ENCODE measurements at places on chromosomes 1 and 21.
A peak's percentile ranks its signal among the peaks of the same experiment; 100 is the strongest.

GRCh38 chr1:47926461-47926999 is 70.7 kb downstream of the TRABD2B start:
- no peak for DNase-seq

GRCh38 chr1:62131093-62131725 is 63.4 kb upstream of the L1TD1 start:
- DNase-seq = peak; percentile 51

DNA sequence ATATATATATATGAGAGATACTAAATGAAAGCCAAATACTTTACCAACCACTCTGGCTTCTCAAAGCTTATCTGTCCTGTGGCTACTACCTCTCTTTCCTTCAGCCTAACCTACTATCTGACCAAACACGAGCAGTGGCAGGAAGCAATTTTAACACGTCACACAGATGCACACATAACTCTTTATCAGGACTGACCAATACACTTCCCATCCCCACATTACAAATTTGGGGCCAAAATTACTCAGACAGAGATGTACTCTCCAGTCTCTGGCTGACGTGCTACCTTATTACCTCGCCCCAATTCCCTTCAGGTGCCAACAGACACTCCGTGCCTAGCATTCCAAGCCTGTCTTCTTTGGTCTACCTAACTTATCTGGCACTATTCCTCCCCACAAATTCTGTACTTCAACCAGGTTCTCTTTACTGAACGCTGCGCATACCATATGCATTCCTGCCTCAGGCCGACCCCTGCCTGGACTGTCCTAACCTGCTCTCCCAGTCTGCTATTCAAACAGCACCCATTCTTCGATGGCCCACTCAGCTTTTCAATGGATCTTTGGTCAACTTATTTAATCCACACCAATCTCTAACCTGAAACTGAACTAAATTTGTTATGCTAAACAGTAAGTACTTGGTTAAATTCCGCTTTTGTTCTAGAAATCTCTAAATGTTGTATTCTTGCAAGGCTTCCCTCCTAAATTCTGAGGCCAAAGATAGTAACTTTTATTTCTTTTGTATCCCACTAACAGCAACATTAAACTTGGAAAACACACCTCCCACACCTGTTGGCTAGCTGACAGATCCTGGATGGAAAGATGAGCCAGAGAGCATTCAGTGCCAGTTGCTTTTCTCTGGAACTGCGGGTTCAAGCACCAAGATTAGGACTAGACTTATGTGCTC is 27.9 kb downstream of the RERE start:
- DNase-seq = no peak

GRCh38 chr1:244836584-244836983 is 1.1 kb downstream of the COX20 start:
- DNase-seq = no peak

- peak; percentile 87 for DNase-seq
Observed at GRCh38 chr1:60972841-60973364, 109.5 kb upstream of the NFIA start.

DNA sequence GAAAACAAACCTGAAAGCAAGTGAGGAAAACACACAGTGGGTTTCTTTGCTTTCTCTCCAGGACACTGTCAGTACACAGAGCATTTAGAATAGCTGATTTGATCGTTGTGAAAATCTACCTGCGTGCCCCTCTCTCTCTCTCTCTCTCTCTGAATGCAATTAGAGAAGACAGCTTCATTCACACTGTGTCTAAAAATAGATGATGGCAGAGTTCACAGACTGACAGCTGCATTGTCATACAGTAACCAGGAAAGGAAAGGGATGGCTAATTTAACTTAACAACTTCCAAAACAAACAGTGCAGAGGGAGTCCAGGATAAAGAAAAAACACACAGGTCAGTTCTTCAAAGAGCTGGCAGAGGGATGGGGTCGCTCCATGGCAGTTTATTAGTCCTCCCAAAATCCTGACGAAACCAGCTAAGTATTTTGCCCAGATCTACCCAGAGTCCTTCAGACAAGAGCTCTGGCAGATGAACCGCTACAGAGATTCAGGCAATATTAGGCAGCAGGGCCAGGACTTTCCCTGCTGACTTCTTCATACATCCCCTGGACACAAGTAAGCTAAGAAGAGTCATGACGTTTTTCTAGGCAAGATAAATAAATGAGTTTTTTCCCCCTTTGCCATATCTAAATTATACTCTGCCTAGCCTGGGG is 58.9 kb downstream of the WLS start:
- peak; percentile 13 for DNase-seq

GRCh38 chr1:25067518-25068251 is 137.6 kb upstream of the RUNX3 start:
- no peak for DNase-seq

DNA sequence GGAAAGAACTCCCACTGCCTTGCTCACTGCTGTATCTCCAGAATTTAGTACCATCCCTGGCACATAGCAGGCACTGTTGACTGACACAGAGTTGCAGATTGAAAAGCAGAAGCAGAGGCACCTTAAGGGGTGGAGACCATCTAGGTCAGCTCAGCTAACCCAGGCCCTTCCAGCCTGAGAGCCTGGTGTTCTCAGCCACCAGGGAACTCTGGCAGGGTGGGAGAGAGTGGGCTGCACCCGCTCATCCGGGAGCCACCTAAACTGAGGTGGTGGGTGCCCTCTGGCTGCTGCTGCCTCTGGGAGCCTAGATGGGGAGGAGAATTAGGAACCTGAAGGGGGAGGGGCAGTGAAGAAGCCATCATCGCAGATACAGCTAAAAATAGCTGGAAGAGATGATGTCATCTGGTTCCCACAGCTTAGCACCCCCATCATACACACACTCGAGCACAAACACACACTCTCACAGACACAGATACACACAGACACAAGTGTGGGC is 1.5 kb upstream of the TSPAN1 start:
- DNase-seq = no peak

GRCh38 chr21:27590271-27590670 is 623.4 kb upstream of the ADAMTS5 start:
- DNase-seq = no peak

DNA sequence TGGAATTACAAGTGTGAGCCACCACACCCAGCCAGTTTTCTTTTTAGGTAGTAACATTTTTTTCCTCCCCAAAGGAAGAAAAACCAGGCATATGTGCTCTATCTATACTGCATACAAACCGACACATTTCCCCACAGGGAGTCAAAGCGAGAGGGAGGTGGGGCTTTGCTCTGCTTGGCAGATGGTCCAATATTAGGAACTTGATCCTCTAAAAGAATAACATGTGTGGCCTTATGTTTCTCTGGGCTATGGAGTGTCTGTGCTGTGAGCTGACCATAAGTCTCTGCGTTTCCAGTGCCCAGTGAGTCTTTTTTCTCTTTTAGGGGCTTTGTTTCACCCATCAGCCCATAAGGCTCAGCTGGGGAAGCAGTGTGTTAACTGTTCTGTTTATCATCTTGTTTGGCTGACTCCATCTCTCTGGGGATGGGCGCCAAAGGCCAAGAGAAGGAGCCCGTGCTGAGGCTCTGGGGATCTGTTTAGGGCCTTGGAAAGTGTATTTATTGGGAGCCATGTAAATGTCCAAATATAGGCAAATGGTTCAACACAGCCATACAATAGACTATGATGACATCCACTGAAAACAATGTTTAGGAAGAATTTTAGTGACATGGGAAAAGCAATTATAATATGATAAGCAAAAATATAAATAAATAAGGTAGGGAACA is 20.2 kb downstream of the LMOD1 start:
- DNase-seq = no peak

DNA sequence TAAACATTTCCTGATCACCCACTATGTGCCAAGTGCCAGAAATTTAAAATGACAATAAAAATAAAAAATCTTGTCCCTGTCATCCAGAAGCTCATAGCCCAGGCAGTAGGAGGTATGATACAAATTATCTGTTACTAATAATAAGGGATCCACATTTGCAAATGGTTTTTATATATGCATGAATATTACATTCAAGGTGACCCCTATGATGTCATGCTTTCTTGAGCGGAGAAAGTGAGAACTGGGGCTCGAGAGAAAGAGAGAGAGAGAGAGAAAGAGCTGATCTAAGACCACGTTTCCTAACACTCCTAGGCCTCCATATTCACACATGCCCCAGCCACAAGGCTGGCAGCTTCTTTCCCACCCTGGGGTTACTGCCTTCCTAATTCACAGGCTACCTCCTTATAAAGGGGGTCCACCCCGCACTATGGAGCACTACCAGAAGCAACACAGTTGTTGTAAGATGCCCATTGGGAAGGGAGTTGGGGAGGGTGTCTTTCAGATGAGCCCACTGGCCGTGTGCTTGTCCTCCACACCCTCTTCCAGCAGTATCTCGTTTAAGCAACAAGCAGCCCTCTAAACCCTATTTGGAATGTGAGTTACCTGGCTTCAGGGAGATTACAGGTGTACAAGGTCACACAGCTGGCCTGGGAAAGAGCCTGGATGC is 28.8 kb upstream of the LRRN2 start:
- DNase-seq = no peak

DNA sequence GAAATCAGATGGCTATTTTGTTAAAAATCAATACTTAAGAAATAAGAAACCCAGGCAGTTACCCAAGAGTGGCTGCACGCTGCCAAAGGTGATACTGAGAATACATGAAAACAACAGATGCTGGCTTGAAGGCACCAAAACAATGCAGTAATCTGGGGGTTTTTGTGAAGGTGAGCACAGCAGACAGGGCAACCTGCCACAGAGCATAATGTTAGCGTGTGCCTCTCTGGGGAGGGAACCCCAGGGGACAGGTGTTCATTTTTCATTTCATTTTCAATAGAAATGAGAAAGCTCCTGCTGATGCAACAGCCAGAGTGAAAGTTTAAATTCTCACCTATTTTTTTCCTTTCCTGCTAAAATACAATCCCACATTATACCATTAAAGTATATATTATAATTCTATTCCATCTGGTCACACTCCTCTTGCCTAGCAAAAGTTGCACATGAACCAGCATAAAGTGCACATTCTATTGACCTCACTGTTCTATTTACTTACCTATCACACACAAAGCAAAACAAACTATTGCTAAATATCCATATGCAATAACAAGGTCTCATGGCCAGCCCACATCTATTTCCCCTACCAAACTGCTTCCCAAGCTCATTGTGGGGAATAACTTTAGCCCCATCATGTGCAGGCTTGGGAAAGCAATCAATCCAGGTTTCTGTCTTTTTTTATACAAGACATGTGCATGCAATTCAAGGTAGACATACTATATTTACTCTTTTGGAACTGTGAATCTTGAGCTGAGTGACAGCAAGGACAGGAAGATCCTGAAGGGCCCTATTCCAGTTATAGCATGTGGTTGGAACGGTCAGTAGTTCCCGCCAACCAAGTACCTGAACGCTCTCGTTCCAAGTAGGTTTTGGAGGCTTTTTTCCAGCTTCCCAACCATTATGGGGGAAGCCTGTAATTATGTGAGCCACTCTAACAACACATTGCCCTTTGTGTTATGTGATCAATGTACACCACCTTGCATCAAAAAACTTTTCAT is 173.6 kb downstream of the RERE start:
- DNase-seq = no peak

GRCh38 chr1:228272331-228272791 is 64.5 kb downstream of the OBSCN start:
- no peak for DNase-seq

DNA sequence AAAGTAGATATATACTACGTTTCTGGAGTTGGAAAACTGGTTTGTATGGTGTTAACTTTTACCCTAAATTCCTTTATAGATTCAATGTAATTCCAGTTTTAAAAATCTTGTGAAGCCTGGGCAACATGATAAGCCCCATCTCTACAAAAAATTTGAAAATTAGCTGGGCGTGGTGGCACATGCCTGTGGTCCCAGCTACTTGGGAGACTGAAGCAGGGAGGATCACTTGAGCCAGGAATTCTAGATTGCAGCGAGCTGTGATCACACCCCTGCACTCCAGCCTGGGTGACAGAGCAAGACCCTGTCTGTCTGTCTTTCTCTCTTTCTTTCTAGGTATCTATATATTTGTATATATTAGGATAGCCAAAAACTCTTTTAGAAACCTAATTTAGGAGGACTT is 141.9 kb downstream of the CLEC20A start:
- DNase-seq = no peak

GRCh38 chr21:18529254-18529653 is 125.7 kb upstream of the TMPRSS15 start:
- DNase-seq = no peak

DNA sequence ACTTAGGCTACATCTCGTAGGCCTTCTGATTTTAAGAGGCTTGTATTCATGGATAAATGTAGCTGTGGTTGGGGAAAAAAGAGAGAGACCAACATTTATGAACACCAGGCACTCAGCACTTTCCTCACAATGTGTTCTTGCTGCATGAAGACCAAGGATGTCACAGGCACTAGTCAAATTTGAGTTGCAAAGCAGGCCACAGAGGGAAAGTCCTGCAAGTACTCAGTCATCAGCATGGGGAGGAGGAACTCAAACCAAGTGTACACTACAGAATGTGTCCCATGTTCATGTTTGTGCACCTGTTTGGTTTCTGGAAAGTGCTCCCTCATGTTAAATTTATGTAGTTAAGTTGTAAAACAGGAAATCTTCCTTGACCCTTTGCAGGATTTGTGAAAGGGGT is 8.7 kb upstream of the MAP3K7CL start:
- DNase-seq = no peak

DNA sequence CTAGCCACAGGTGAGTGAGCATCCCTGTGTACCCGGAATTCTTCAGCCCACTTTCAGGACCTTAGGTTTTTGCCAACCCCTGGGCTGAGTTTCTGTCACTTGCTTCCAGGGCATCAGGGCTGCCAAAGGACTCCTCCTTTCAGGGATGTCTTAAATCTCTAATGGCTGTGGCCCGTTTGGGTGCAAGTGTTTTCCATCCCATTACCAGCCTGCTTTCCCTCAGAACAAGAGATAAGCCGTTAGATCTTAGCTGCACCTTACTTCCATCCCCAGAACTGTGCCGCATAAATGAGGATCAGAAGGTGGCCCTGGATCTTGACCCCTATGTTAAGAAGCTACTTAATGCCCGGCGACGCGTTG is 652 bp downstream of the SNAPIN start:
- DNase-seq = no peak

GRCh38 chr1:207004931-207005830 is 27.4 kb downstream of the C1orf116 start:
- peak; percentile 82 for DNase-seq

GRCh38 chr1:156691191-156691590 is 14.0 kb upstream of the NES start:
- no peak for DNase-seq

Data from HCEC 1CT (cell line).